Smooth muscle cell of bladder (primary cell): ENCODE measurements at places on chromosomes 3 and 15. TPM values are rescaled to one million over a fixed set of nuclear protein-coding genes. Genes with fewer than 3 reads are reported as not detected.

The CDHR4 gene
- total RNA-seq = under 0.01 and 0.14 TPM in 2 replicates

The CTXN2 gene
- total RNA-seq = not detected in 2 replicates

The TM4SF18 gene
- under 0.01 and 0.92 TPM in 2 replicates for total RNA-seq

The CX3CR1 gene
- total RNA-seq = under 0.01 TPM in 1 of 2 replicates, not detected in the other

The IL16 gene
- 0.46 and 1.6 TPM in 2 replicates for total RNA-seq

The CCDC54 gene
- total RNA-seq = not detected in 2 replicates
